T-cell (primary cell): ENCODE measurements at places on chromosomes 4 and X.

DNA sequence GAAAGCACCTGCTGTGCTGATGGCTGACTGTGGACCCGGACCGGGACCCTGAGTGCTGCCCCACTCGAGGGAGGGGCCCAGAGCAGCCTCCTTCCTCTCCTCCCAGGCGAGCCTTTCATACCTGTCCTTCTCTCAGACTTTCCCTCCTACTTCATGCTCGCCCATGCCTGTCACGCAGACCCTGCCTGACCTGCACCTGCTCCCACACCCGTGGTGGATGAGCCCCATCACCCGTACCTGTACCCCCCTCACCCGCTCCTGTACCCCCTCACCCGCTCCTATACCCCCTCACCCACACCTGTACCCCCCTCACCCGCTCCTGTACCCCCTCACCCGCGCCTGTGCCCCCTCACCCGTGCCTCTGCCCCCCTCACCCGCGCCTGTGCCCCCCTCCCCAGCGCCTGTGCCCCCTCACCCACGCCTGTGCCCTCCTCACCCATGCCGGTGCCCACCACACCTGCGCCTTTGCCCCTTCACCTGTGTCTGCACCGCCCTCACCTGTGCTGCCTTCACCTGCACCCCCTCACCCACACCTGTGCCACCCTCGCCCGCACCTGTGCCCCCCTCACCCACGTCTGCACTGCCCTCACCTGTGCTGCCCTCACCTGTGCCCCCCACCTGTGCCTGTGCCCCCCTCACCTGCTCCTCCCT lies 5.8 kb downstream of the MAEA start:
- DNase-seq: no peak

DNA sequence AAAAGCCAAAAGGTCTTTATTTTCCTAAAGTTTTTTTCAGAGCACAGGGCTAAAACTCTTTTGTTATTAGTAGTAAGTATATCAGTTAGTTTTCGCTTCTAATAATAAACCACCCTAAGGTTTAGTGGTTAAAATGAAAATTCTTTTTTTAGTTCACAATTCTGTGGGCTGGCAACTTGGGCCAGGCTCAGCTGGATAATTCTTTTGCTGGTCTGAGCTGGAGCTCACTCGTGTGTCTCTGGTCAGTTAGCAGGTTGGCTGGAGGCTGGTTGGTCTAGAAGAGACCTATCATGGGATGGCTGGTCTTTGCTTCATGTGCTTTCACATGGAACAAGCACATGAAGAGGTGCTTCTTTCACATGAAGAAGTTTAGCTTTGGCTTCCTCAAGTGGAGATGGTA lies 227.1 kb upstream of the LCORL start:
- DNase-seq: no peak

GRCh38 chr4:76311896-76312331 lies 5.4 kb downstream of the STBD1 start:
- no peak for DNase-seq

DNA sequence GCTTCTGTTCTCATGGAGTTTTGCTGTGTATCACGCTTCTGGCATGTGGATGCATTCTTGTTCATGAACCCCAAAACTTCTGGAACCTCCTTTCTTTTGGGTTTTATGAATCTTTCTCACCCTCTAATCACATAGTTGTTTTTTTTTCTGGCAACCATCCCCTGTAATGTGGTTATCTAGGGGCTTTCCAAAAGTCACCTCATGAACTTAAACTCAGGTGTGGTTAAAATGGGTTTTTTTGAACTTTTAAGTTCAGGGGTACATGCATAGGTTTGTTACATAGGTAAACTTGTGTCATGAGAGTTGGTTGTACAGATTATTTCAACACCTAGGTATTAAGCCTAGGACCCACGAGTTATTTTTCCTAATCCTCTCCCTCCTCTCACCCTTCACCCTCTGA lies 1099.4 kb upstream of the SLIT2 start:
- DNase-seq: no peak

DNA sequence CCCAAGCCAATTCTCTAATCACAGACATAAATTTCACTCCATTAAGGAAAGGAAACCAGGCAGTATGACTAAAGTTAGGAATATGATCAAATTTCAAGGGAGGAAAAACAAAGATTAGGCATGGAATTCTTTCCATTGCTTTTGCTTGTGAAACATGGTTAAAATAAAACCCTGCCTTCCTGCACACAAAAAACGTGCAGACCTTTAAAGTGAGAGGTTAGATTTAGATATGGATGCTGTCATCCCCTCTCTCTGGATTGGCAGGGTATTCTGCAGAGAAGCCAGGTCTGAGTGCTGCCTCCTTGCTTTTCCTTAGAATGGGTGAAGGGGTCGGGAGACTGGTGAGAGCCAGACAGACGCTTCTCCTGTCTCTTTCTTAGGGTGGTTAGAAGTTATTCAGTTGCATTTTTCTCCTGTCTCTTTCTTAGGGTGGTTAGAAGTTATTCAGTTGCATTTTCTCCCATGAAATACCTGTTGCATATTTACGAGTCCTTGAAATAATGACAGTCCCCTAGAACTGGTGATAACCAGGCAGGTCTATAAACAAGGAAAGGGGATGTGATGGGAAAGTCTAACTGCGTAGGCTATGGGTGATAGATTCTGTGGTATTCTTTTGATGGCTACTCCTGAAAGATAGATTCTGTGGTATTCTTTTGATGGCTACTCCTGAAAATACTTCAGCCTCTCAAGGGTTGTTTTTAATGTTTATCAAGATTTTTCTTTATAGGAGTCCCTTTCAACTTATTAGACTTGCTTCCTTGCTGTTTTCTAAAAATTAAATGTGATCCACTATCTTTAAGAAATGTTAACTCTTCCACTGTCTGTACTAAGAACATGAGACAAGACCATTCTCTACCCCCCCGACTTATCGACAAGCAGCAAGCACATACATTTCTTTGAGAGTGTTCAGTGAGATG lies 163.6 kb downstream of the SPRY1 start:
- DNase-seq: no peak

GRCh38 chr4:149796381-149796780 lies 19.3 kb downstream of the IQCM start:
- no peak for DNase-seq

- no peak for DNase-seq
These were observed 284.3 kb downstream of the SLC7A11 start for GRCh38 chr4:137957806-137958205.

GRCh38 chrX:121244511-121244910 lies 197.1 kb downstream of the GLUD2 start:
- DNase-seq: no peak
